ENCODE measurements at places on chromosomes 7 and 10.
A peak's percentile ranks its signal among the peaks of the same experiment; 100 is the strongest.

DNA sequence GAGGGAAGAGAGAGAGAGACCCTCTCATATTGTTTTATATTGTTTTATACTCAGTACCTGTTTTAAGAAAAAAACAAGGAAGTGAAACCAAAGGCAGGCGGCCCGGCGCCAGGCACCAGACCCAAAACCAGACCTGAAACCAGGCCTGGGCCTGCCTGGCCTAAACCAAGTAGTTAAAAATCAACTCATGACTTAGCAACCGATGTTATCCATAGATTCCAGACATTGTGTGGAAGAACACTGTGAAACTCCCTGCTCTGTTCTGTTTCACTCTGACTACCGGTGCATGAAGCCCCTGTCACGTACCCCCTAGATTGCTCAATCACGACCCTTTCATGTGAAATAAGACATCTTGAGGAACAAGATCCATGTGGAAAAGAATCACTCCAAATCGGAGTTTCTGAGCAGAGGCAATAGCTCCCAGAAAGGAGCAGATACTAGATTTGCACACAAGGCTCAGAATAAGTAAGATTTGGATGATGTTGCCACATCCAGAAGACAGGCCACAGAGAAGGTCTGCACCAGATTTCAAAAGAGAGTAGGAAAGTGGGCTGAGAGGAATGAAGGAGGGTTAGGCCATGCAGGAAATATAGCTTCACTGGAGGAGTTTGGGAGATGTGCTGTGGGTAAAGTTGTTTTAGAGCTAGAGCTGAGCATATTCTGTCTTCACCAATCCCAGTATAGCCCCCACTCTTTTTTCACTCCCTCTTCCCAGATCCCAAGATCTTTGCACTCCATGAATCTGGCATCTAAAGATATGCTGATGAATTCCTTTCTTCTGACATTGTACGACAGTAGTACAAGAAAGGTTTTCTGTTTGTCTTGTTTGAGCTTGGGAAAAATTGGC, 8.8 kb upstream of the ZNF248 start:
- H3K36me3 ChIP-seq, result no peaks in the 10 kb centered on the region
- no peaks in the 10 kb centered on the region for H3K4me1 ChIP-seq
- DNase-seq, result no peak
- no peak overlapping the region for H3K4me3 ChIP-seq

DNA sequence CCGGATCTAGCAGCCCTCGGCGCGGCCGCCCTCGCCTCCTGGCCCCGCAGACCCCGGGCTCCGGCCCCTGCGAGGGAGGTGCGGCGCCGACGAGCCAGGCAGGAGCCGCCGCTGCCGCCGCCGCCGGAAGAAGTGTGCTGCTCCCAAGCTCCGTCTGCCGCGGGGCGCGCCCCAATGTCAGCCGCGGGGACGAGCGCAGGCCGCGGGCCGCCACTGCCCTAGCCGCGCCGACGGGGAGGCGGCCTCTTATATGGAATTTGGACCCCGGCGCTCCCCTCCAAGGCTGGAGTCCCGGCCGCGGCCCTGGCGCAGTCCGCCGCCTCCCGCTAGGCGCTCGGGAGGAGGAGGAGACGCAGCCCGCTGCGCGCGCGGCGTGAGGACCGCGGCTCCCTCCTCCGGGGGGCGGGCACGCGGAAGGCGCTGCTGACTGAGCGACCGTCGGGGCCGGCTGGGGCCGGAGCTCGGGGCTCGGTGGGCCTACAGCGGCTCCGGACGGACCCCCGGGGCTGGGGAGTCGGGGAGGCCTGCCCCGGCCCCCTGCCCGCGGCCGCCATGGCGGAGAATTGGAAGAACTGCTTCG, at the start of gene TRIM8:
TRIM8 (plus strand) TSS at position 414 of the 580 bp plus-strand sequence; CDS start at position 553, 139 bp downstream.
- H3K4me3 ChIP-seq, result peak within 1 kb of the TSS; percentile 97
- peak; percentile 41 for DNase-seq
- H3K4me1 ChIP-seq, result peaks cover 53% of the 10 kb centered on the region
- peaks cover 35% of the 10 kb centered on the region for H3K36me3 ChIP-seq

DNA sequence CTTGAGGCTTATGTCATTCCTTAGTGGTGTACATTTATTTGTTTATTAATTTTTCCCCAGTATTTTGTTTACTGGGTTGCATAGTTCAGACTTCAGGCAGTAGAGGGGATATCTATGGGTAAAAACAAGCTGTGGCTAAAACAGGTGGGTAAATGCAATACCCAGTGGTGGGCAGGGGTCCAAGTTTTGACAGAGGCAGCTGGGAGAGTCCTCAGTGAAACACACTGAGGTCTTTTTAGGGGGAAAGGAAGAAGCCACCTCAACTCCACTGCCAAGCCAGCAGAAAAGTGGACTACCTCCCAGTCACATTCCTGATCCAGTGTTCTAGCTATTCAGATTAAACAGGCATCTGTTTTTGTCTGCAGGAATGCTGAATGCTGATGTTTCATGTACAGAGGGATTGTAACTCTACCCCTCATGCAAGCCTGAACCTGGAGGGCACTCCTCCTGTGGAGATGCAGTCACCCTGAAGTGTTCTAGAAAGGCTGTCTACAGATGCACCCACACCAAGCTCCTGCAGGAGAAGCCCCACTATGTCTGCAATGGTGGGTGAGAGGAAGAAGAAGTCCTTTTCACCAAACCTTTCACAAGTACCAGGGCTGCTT, 757.8 kb downstream of the INHBA start:
- H3K27ac ChIP-seq, result no peak overlapping the region
- H3K36me3 ChIP-seq, result no peaks in the 10 kb centered on the region
- no peak for DNase-seq
- H3K27me3 ChIP-seq, result no peaks in the 10 kb centered on the region
- no peak overlapping the region for H3K4me3 ChIP-seq

DNA sequence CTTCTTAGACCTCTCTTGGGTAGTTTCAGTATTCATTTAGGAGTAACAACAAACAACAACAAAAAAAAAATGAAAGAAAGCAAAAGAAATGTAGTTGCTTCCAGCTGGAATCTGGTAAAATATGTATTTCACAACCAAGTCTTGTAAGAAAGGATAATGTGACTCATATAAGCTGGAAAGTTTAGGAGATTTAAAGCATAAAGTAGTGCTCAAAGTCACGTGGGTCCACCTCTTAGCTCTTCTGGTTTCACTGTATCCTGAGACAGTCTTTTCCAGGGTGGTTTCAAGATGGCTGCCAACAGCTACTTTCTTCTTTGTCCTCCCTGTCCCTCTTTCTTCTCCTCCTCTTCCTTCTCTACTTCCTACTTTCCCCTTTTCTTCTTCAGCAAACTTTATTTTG, 69.5 kb upstream of the CDK13 start:
- no peaks in the 10 kb centered on the region for H3K4me1 ChIP-seq
- no peak overlapping the region for H3K27ac ChIP-seq
- H3K36me3 ChIP-seq, result no peaks in the 10 kb centered on the region

DNA sequence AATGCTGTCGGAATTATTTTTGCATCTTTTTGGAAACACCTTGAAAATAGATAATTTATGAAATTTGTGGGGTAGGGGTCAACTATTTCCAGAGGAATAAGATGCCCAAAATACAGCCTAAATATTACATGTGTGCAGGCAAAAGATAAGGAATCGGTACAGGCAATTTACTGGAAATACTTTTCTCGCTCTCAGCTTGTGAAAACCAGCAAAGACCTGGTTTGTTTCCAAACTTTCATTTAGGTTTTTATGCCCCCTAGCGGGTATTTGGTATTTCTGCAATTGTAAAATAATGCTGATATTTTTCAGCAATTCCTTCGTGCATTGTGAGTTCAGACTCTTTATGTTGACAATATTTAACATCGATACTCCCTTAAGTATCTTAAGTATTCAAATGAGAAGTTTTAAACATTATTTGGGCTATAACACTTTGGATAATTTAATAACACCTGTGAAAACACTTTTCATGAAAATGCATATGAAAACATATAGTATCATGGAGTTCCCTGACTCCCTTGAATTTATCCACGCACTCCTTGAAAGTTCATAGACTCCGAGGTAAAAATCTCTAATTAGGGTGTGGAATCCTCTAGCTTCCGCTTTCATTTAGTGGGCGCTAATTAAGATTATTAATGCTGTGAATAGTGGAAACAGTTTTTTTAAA, 132.4 kb downstream of the TSPAN12 start:
- H3K27me3 ChIP-seq, result no peaks in the 10 kb centered on the region
- no peak overlapping the region for H3K4me3 ChIP-seq
- no peaks in the 10 kb centered on the region for H3K4me1 ChIP-seq
- H3K27ac ChIP-seq, result no peak overlapping the region
- no peak for DNase-seq
- H3K36me3 ChIP-seq, result no peaks in the 10 kb centered on the region

- H3K27ac ChIP-seq, result no peak overlapping the region
- DNase-seq, result no peak
- H3K36me3 ChIP-seq, result no peaks in the 10 kb centered on the region
- no peaks in the 10 kb centered on the region for H3K27me3 ChIP-seq
Observed at GRCh38 chr7:115060095-115060870, 138.4 kb downstream of the MDFIC start.

DNA sequence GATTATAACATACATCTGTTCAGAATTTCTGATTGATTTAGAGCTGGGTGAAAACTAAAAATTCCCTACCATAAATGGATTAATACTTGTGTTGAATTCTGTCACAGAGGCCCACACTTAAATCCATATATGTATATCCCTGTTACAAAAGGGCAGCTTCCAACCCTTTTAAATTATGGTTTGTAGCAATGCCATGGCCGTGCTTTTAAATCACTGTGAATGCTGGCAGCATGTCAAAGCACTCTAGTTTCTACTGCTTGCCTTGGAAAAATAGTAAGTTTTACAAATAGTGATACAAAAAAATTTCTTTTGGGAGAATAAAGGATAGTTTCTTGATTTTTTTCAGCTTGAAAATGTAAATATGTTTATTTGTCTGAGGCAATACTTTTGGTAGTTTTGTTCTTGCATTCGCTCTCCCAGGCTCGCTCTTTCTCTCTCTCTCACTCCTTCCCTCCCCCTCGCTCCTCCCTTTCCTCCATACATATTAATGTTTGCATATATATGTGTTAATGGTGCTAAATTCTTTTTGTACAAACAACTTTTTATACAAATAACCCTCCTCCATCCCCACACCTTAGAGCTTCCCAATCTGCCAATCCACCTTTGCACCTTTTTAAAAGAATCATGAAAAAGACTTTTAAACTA, 29.8 kb downstream of the TES start:
- H3K27ac ChIP-seq, result no peak overlapping the region
- H3K27me3 ChIP-seq, result no peaks in the 10 kb centered on the region
- H3K4me1 ChIP-seq, result peaks cover 42% of the 10 kb centered on the region
- H3K36me3 ChIP-seq, result peaks cover 33% of the 10 kb centered on the region
- no peak overlapping the region for H3K4me3 ChIP-seq

GRCh38 chr10:8056378-8056777, 1.9 kb downstream of the GATA3 start:
- H3K27ac ChIP-seq, result peak overlapping the region; percentile 100
- H3K27me3 ChIP-seq, result peaks cover 19% of the 10 kb centered on the region
- peaks cover 74% of the 10 kb centered on the region for H3K4me1 ChIP-seq
- no peak for DNase-seq

GRCh38 chr10:112218960-112219359, 35.4 kb upstream of the GPAM start:
- no peak overlapping the region for H3K27ac ChIP-seq
- no peaks in the 10 kb centered on the region for H3K4me1 ChIP-seq
- H3K27me3 ChIP-seq, result peaks cover 37% of the 10 kb centered on the region
- no peaks in the 10 kb centered on the region for H3K36me3 ChIP-seq
- no peak for DNase-seq

DNA sequence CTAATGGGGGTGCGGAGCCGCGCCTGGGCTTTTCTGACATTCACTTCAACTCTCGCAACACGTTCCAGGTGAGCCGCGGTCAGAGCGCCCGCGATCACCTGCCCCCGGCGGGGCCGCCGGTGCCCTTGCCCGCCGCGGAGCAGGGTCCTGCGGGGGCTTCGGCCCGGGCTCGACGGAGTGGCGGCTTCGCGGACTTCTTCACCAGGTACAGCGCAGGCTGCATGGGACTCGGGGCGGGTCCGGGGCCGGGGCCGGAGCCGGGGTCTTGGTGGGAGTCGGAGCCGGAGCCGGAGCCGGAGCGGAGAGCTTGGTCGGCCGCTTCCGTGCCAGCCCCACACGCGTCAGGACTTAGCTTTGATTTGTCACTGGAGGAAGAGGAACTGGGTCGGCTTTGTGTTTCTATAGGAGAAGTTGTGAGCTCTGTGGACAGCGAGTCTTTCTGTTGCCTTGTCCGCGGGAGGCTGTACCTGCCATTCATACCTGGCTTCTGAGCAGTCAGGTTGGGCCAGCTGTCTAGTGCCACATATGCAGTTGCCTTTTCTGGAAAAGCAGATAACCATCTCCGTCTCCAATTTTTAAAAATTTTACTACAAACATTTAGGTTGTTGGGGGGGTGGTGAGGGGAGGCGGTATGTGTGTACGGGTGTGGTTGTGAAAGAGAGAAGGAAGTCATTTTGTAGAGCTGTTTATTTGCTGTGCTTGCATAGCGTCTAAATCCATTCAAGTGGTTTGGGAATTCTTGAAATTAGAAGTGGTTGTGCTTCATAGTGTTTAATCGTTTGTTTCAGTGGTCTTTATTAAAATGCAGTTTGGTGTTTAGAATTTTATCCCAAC, 1.3 kb downstream of the TBC1D12 start:
- peak overlapping the region; percentile 70 for H3K4me3 ChIP-seq
- no peak overlapping the region for H3K27ac ChIP-seq
- DNase-seq, result no peak
- peaks cover 85% of the 10 kb centered on the region for H3K27me3 ChIP-seq
- no peaks in the 10 kb centered on the region for H3K36me3 ChIP-seq
- peaks cover 10% of the 10 kb centered on the region for H3K4me1 ChIP-seq

- no peaks in the 10 kb centered on the region for H3K27me3 ChIP-seq
- no peak for DNase-seq
- H3K36me3 ChIP-seq, result peaks cover 3% of the 10 kb centered on the region
- H3K4me1 ChIP-seq, result peaks cover 37% of the 10 kb centered on the region
Observed at GRCh38 chr10:88820748-88821401, 18.3 kb downstream of the LIPM start.

- H3K27ac ChIP-seq, result no peak overlapping the region
- no peaks in the 10 kb centered on the region for H3K36me3 ChIP-seq
- H3K4me1 ChIP-seq, result peaks cover 9% of the 10 kb centered on the region
- peaks cover 60% of the 10 kb centered on the region for H3K27me3 ChIP-seq
Observed at GRCh38 chr7:155807789-155808548, 4.3 kb downstream of the SHH start.

- no peaks in the 10 kb centered on the region for H3K4me1 ChIP-seq
- no peak overlapping the region for H3K27ac ChIP-seq
- no peaks in the 10 kb centered on the region for H3K36me3 ChIP-seq
Observed at GRCh38 chr7:101363734-101364374, 1.2 kb downstream of the COL26A1 start.

- H3K4me3 ChIP-seq, result no peak overlapping the region
- H3K27ac ChIP-seq, result no peak overlapping the region
- H3K4me1 ChIP-seq, result peaks cover 67% of the 10 kb centered on the region
Observed at GRCh38 chr7:155656891-155657290, 12.4 kb downstream of the RBM33 start.

GRCh38 chr10:62166331-62167131, 102.1 kb downstream of the RTKN2 start:
- no peak for DNase-seq
- H3K27ac ChIP-seq, result no peak overlapping the region
- no peaks in the 10 kb centered on the region for H3K4me1 ChIP-seq
- no peaks in the 10 kb centered on the region for H3K27me3 ChIP-seq

GRCh38 chr10:49001402-49001801, 61.8 kb upstream of the LRRC18 start:
- H3K36me3 ChIP-seq, result no peaks in the 10 kb centered on the region
- no peaks in the 10 kb centered on the region for H3K4me1 ChIP-seq
- no peak for DNase-seq
- peaks cover 14% of the 10 kb centered on the region for H3K27me3 ChIP-seq

All from central memory CD8-positive, alpha-beta T cell (primary cell).